Omental fat pad (tissue), 4 donors: ENCODE measurements at places on chromosomes 2 and 18.

- no peak for DNase-seq
These were observed 70.0 kb downstream of the NAB1 start for GRCh38 chr2:190718652-190719526.

DNA sequence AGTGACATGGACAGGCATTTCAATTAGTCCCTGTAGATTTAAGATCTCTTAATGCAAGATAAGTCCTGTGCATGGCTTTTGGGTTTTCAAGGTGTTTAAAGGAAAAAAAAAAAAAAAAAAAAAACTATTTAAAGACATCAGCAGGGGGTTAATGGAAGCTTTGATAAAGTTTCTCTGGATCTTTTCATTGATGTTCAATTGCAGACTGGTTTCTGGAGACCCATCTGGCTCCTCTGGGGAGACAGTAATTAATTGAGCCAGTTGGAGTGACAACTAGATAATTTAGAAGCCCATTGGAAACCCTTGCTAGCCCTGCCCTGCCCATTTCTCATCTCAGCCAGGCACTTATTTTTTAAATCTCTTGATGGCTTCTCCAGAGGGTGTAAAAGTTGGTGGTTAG, 98.7 kb downstream of the EPHA4 start:
- no peak for DNase-seq

DNA sequence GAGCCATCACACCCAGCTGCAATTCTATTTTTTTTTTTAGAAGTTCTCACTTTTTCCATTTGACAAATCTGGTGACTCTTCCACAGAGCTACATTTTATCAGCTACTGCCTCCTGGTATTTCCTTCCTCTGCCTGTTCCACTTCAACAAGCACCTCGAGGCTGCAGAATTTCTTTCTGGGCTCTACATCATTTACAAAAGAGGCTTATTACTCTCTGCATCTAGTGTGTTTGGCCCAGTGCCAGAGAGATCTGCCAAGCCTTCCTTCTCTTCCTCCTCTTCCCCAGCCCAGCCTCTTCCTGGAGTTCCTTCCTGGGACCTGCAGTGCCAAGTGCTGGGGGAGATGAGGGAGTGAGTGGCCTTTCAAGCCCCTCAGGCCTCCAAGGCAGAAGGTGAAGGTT, 119.6 kb upstream of the ITGA6 start:
- DNase-seq = no peak

DNA sequence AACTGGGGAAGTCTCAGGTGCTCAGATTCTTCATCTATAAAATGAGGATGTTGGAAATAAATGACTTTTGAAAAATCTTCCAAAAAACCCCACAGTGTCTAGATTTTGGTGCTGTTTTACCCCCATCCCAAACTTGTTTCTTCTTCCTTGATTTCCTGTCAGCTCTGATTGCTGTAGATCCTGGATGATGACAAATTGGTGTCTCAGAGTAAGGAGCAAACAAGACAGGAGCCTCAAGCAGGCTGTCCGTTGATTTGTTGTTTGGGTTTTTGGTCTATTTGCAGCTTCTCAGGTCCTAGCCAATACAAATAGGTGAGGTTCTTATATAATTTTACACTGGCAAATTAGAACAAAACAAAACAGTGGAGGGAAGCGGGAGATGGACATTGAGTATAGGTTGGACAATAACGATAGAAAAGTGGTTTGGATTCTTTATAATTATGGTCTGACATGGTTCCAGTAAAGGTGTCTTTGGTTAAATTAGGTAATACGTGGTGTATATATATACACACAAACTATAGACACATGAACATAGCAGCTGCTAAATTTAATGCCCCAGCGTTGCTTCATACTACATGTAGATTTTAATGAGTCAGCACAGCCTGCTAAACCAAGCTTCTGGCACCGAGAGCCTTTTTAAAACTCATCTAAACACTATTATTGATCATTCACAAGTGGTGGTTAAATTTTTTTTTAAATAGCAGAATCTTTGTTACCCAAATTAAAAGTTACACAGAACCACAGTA, 142.5 kb downstream of the FMNL2 start:
- DNase-seq = no peak

DNA sequence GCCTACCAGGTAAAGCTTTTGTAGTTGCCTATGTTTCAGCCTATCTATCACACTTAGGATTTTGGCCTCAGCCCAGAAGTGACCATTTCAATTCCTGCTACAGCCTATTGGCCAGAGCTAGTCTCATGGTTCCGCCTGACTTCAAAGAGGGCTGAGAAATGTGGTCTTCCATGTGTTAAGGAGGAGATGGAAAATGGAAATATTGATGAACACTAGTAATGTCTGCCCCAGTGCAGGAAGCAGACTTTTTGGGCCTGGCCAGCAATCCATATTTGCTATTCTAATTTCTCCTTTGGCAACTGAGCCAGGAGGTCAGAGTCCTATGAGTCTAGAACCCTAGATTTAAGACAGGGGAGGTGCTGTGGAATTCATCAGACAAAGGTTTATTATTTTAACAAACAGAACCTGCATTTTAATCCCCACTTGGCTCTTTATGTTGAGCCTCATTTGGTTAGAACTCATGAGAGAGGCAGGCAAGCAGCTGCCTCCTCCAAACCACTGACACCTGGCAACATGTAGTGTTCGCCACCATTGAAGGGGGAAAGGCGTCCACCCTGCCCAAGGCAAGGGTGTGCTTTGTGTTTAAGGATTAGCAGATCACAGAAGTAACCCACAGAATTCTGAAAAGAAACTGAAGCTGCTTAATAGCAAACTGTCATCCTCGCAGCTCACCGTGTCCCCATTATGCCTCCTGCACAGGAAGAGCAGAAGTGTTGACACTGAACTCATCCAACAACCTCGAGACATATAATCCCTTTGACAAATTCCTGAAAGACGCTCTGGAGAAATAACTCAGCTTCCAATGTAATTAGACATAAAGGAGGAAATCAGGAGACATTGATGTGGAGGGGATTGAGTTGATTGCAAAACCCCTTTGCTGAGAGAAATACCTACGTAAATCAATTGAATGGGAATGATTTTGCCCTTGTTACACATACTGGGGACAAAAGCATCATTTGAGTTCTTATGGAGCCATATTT, 47.7 kb upstream of the SCG2 start:
- DNase-seq = no peak

DNA sequence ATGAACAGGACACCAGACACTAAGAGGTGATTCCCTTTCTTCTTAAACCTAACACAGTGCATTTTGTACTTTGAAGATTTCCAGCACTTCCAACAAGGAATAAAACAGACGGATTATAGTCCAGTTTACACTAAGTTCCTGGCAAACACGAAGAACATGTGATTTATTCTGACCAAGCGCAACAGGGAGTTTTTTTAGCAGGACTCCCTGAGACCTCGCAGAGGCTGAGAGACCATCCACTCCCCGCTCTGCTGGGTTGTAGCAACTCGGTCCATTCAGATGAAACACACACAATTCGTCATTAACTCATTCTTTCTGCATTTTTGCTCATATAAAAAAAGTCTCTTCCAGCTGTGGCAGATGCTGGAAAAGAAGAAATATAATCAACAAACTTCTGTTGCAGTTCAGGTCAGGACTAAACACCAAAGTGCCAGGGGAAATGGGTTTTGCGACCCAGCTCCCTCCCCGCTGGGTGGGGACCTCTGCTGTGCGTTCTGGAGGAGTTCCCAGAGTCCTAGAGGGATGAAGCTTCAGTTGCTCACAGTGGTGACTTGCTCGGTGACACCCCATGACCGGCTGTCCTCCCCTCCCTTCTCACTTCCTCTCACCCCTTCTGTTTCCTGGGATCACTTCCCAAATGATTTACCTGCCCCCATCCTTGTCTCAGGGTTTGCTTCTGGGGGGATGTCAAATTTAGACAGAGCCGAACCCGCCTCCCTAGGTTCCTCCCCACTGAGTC, 52.5 kb downstream of the KCNF1 start:
- no peak for DNase-seq

DNA sequence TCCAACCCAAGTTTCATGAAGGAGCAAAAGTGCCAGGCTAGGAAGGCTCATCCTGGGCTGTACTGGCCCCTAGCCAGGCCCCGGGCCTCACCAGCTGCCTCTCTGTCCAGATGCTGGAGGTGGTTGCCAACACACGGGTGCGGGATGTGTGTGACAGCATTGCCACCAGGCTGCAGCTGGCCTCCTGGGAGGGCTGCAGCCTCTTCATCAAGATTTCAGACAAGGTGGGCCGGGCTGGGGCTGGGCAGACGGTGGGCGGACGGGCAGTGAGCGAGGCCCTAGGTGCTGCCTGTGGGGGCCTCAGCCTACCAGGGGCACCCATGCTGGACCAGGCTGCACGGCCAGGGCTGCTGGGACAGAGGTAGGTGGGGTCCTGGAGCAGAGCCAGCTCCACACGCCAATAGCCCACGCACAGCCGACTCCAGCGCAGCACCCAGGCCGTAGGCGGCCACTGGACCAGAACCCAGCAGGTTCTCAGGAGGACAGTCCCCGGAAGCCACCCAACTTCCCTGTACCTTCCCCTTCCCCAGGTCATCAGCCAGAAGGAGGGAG, 11.8 kb upstream of the GPR17 start:
- no peak for DNase-seq

GRCh38 chr2:197164141-197164754, 146.3 kb downstream of the ANKRD44 start:
- no peak for DNase-seq

DNA sequence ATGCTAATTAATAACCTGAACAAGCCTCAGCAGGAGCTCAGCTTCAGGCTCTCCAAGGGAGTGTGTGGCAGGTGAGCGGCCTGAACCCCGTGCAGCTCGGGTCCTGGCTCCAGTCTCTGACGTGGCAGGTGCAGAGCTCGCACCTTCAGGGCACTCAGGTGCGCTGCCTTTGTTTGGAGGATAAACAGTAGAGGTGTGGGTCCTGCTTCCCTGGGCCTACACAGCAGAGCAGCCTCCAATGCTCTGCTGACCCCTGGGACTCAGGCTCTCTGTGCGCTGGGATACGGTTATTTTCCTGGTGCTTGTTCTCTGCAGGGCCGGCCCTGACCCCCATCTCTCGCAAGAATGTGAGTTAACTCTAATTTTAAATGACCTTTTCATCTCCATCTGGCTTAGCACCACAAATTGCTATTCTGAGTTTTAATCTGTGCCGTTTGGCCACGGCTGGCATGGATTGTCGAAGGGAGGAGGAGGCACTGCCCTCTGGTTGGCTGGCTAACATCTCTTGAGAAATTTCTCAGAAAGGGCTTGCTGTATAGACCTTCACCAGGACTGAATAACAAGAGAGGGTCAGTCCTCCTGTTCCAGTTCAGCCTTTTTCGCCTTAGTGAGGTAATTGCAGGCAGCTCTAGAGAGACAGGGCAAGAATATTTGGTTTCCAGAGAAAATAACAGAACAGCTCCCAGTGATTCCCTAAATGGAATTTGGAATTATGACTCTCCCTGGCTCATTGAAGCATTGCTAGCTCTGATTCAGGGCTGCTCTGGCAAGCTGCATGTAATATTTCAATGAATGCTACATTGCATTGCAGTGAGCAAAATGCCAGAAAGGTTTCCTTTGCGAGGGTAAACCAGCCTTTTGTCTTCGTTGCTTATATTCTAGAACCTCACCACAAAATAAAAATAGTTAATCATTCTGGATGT, 161.8 kb downstream of the DCDC2C start:
- no peak for DNase-seq

- no peak for DNase-seq
These were observed 13.1 kb downstream of the CCDC68 start for GRCh38 chr18:54946149-54946581.

- no peak for DNase-seq
These were observed 17.6 kb upstream of the BOK start for GRCh38 chr2:241540771-241541561.

DNA sequence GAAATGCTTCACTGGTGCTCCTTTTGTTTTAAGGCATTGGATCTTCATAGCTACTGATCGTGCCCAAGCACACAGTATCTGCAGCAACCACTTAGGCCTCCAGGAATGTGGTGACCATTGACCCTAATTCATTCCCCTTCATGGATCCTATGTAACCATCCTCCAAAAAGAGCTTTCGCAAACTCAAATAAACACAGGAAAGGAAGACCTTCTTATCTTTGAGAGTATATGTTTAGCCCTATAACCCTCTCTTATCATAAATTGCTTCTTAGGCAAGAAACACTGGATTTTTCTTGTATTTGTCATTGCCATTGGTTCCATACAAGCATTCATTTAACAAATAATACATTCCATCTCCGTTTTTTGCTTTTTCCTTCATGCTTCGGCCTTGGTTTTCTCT, 4.1 kb upstream of the TTR start:
- no peak for DNase-seq

GRCh38 chr18:51253476-51253875, 56.0 kb upstream of the MEX3C start:
- DNase-seq = no peak

- no peak for DNase-seq
These were observed 4.8 kb downstream of the ATOH8 start for GRCh38 chr2:85758361-85759256.

DNA sequence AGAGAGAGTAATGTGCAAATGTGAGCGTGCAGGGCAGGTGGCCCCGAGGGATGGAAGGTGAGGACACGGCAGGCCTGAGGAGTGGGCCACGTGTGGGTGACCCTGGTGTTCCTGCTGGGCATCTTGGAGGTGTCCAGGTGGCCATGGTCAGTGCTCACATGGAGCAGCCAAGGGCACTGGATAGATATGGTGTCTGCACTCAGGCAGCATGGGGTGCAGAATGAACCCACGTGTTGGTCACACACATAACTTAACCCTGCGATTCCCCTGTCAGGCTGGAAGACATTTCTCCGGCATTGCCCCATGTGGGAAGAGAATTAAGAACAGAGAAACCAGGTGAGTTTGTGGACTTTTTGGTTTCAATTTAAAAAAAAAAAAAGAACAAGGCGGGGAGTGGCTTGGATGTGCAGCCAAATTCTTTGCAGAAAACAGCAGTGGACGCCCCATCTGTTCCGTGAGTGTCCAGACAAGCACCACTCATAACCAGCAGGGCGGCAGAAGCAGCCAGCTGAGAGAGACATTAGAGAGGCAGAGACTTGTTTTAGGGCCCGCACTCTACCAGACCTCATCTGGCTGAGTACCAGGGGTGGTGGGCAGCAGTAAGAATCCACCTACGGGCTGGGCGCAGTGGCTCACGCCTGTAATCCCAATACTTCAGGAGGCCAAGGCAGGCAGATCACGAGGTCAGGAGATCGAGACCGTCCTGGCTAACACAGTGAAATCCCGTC, 249.8 kb downstream of the ACKR3 start:
- no peak for DNase-seq

- no peak for DNase-seq
These were observed 868.1 kb upstream of the ID2 start for GRCh38 chr2:7813541-7814292.

GRCh38 chr2:501130-501529, 176.1 kb downstream of the TMEM18 start:
- no peak for DNase-seq

DNA sequence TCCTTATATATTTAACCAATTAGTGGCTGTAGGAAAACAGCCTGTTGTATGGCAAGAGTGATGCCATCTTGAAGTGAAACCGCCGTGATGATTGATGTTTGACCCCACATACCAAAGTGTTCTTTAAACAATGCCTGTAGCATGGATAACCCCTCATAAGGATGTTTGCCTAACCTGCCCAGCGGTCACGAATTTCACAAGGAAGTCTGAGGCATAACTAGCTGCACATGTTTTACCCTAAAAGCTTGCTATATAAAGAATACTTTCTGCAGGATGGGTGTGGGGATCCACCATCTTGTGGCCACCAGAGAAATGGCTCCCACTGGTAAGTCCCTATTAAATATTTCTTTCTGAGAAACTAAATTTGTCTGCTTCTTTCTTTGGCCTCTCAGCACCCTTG, 68.7 kb downstream of the ZDBF2 start:
- DNase-seq = no peak

- no peak for DNase-seq
These were observed 421.3 kb downstream of the ARHGAP15 start for GRCh38 chr2:143550500-143550899.
